ENCODE measurements at places on chromosomes 3 and 15.

- no peak for DNase-seq
These were observed 151.4 kb downstream of the POLR2M start for GRCh38 chr15:57857871-57858270.

DNA sequence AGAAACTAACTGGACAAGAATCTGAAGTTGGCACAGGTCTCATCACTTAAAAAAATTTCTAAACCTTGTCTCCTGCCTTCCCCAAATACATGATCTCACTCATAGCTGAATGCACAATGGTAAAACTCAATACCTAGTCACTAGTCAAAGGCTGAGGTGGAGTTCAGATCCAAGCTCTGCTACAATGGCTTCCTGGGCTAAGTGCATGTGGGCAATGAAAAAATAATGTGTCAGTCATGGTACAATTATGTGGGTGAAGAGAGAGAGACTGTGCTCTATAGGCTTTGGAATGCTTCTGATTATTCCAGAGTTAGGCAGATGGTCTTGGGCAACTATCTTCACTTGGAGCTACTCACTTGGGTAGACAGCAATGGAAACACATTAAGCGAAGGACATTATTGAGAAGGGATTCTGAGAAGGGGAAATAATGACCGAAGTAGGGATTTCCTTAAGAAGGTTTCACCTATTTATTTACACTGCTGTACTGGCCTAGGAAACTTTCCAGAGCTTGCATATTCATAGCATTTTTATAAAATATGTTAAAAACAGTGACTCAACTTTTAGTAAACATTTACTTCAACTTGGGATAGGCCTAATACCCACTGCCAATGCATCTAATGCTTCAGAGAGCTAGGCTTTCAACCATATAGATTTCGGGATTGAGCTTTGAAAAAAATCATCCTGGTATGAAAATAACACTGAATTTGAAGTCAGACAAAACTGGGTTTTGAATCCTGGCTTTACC lies 58.7 kb upstream of the PLXND1 start:
- no peak for DNase-seq

DNA sequence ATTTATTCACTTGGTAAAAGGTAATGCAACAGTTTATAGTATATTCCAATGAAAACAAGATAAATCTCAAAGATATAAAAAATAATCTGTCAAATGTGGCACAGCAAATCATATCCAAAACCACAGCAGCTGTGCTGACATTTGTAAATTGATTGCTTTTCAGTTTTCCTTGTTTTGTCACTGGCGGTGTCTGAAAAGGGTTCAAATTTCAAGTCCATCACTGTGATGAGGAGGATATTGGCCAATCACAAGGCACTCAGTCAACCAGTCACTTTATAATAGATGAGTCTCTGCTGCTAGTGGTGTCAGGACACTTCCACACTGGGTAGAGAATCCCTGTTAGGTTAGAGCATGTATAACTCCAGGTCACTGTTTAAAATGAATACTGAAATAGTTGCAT lies 154.8 kb downstream of the SLC9A9 start:
- DNase-seq = no peak

GRCh38 chr3:102905811-102906210 lies 471.0 kb downstream of the ZPLD1 start:
- DNase-seq = no peak

GRCh38 chr3:185825006-185825638 lies at the start of gene IGF2BP2:
Gene IGF2BP2, minus strand, starts transcription at chr3:185825042. Its CDS starts 82 bp downstream, at chr3:185824960.
- no peak for DNase-seq
